ENCODE measurements at places on chromosomes 12 and 14.

- DNase-seq = no peak
Observed at GRCh38 chr14:36315159-36315853, 5.1 kb downstream of the MBIP start.

DNA sequence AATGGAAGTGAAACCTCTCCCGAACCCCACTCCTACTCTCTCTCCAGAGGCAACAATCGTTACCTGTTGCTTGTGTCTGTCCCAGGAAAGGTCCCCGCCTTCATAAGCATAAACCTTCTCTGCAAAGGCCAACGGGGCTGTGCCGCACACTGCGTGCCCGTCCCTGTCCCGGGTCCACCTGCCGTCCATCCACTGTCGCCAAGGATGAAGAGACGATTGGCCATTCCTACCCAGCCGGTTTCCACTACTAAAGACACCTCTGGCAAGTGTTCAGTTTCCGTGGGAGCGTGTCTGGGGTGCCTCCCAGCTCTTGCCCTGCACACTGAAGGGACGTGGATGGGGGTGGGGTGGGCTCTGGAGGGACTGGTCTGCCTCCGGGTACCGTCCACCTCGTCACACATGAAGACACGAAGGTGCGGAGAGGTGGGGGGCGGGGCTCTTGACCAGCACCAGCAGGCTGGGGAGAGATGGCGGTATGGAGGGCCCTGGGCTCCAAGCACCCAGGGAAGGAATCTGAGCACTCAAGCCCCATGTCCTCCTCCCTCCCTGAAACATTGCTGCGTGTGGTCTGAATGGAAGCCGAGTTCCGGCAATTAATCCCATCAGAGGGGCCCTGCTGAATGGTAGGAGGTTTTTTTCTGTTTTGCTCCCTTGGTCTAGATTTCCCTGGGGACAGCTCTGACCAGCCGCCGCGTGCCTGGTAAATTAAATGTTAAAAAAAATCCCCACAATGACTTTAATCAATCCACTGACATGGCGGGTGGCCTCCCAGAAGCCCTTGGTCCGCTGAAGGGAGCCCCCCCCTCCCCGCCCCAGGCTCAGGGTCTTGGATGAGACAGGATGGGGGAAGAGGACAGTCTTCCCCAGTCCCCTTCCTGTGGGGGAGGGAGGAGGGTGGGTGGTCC is 4.1 kb upstream of the KIF26A start:
- DNase-seq = no peak

DNA sequence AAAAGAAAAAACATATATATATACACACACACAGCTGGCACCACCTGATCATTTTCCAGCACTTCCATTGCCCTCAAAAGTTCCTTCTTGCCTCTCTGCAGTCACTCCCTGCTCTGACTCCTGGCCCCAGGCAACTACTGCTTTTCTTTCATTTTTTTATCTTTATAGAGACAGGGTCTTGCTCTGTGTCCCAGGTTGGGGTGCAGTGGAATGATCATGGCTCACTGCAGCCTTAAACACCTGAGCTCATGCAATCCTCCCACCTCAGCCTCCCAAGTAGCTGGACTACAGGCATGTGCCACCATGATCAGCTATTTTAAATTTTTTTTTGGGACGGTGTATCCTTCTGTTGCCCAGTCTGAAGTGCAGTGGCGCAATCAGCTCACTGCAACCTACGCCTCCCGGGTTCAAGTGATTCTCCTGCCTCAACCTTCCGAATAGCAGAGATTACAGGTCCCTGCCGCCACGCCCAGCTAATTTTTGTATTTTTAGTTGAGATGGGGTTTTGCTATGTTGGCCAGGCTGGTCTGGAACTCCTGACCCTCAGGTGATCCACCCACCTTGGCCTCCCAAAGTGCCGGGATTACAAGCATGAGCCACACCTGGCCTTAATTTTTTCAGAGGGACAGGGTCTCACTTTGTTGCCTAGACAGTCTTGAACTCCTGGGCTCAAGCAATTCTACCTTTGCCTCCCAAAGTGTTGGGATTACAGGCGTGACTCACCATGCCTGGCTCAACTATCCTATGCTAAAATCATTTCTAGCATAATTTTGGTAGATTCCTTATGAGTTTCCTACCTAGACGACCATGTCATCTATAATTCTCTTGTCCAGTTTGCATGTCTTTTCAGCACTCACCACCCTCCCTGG is 7.8 kb downstream of the HSP90AA1 start:
- no peak for DNase-seq

- peak; percentile 3 for DNase-seq
Observed at GRCh38 chr12:40263616-40264409, 39.0 kb downstream of the LRRK2 start.

DNA sequence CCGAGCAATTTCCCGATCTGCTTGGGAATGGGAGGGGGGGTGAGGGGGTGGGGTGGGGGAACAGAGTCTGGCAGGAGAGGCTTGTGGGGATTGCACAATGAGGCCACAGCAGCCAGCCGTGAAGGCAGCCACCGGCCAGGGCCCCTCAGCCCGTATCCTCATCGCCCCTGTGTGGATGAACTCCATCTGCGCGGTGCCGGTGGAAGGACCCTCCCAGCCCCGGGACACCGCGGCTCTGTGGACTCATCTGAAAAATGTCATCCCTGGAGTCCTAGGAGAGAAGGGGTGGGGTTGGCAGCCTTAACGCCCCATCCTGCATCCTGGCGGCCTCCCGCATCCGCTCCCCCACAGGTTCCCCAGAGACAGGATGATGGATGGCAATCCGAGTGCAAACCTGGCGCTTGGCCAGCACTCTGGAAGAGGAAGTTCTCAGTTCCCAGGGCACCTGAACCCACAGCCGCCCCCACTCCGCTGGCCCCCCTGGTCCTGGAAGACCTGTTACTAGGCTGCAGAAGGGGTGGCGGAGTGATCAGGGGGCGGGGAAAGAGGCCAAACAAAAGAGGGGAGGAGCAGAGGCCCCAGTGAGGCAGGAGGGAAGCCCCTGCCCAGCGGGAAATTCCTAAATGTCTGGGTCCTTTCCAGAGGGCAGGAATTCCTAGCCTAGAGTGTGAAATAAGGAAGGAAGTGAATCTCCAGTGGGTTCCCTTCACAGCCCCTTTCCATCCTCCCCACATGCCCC is 1.2 kb upstream of the TNFAIP2 start:
- DNase-seq = no peak

Measured in BJ (cell line).